ENCODE measurements at places on chromosomes 1 and 21.
A peak's percentile ranks its signal among the peaks of the same experiment; 100 is the strongest.

GRCh38 chr1:42164551-42165420 is at the start of gene GUCA2A:
Gene GUCA2A (minus strand): TSS chr1:42164745. CDS start chr1:42164712, 33 bp downstream.
- DNase-seq: no peak

DNA sequence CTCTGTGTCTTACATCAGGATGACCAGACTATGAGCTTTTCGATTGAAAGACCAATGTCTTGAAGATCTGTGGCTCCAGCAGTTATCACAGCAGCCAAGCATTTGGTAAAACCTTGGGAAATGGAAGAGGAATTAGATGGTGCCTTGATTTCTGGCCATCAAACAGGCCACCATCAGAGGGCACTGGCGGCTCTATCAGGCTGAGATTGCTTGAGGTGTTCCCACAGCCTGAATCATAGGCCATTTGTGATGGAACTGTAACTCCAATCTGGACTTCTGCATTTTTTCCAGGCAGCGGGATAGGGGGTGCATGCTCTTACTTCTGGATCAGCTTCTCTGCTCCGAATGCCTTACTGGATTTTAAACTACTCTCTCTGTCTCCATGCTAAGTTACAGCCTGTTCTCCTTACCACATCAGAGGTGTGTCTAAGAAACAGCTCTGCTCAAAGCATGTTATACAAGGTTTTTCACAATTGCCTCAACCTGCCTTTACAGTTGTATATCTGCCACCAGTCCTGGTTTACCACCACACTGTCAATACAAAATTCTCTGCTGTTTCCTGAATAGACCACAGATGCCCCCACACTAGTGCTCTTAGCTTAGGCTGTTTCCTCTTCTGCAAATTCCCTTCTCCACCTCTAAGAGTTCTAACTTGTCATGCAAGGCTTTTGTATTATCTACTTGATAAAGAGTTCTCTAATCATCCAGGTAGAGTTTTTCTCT is 180.9 kb downstream of the PTGER3 start:
- DNase-seq: no peak

DNA sequence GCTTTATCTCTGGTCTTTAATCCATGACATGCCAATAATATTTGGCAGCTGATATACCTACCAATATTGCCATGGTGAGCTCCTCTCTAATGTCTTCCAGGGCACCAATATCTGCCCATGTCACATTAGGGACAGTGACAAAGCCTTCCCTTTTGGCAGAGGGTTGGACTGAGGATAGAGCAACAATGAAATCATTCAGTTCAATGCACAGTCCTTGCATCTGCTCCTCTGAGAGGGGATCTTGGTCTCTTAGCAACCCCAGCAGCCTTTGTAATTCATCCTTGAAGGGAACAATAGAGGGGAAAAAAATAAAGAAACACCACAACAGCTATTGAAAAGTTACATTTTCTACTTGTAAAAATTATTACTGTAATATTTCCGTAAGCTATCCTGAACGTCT is 42.3 kb downstream of the NVL start:
- no peak for DNase-seq

GRCh38 chr1:151720125-151720524 is 1.2 kb upstream of the RIIAD1 start:
- DNase-seq: no peak

DNA sequence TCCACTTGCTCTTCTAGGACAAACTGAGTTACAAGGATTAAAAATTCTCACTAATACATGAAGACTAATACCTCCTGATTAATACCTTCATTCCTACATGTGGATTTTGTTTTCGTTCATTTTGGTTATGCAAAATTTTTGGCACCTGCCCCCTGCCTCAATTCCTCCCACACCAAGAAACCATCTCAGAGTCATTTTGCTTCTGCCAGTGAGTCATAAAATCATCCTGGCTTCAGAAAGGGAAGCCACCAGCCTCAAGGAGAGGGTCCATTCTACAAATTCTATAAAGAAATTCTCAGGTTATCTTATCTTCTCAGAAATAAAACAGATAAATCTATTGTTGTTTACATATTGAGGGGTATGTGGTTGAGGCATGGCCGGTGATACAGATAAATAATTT is 103.2 kb upstream of the COA6 start:
- DNase-seq: no peak

GRCh38 chr1:245406426-245406825 is 251.6 kb downstream of the KIF26B start:
- DNase-seq: no peak

- peak; percentile 15 for DNase-seq
Measured at GRCh38 chr21:44012474-44013379, 618 bp downstream of the TRAPPC10 start.

DNA sequence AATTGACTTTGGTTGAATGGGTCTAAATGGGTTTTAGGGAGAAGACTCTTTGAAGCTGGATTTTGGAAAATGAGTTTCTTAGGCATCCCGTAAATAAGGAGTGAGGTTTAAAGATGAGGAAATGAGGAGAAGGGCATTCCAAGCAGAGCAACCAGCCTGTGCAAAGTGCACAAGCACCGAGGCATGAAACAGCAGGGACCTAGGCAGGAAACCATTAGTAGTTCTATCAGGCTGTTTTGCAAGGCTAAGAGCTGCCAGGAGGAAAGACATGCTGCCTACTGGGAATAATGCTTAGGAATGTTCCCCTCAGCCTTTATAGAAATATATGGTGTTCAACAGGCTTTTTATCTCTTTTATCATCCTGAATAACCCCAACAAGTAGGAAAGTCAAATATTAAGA is 153.1 kb upstream of the FGGY start:
- DNase-seq: peak; percentile 78

DNA sequence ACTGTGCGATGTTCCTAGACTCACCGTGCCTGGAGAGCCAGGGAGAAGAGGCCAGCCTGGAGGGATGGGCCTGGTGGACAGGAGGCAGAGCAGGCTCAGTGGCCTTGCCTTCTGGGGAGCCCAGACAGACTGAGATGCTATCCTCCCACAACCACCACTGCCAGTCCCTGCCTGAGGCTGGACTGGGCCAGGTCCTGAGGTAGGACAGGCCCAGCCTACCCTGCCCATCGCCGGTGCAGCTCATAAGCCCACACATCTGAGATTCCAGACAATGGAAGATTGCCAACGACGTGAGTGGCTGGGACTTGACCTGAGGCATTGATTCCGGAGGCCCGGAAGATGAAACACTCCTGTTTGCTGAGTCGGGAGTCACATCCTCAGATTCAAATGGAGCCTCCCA is 5.8 kb downstream of the CLEC20A start:
- no peak for DNase-seq

DNA sequence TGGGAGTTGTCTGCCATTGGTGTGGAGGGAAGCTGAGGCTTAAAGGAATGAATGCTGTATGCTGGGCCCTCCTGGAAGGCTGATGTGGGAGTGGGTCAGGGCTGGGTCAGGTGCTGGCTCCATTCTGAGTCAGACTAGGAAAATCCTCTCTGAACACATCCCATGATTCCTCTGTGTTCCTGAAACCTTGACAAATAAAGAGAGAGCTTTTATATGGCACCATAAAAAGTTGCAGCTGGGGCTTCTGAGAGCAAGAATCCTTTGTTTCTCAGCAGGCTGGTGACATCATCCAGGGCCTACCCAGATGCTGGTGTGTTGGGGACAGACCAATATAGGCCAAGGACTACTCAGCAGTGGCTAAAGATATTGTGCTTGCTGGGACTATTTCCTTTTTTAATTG is 27.8 kb upstream of the NFASC start:
- DNase-seq: no peak

- DNase-seq: peak; percentile 67
Measured at GRCh38 chr1:94578856-94579255, 37.3 kb upstream of the F3 start.

DNA sequence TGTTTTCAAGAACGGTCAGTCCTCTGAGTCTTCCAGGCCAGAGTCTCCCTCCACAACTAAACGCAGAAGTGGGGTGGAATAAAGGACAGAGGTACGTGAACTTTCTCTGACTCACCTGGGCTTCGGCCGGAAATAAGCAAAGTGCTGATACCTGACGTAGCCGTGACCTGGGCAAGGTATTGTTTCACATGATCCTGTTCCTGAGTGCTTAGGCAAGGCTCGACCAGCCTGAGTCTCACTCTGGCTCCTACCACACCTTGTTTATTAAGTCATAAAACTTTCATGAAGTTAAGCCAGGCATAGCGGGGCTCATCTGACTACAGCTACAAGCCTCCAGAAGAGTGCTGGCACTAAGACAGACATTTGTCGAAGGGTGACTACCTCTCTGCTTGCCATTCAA is 327.5 kb downstream of the SETD4 start:
- DNase-seq: no peak

DNA sequence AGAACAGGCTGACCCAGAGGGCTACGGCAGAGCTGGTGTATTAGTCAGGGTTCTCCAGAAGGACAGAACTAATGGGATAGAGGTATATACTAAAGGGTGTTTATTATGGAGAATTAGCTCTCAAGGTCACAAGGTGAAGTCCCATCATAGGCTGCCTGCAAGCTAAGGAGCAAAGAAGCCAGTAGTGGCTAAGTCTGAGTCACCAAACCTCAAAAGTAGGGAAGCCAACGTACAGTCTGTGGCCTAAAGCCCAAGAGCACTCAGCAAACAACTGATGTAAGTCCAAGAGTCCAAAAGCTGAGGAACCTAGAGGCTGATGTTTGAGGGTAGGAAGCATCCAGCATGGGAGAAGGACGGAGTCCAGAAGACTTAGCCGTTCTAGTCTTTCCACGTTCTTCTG is 179.2 kb downstream of the BACH1 start:
- DNase-seq: peak; percentile 80

GRCh38 chr1:172390683-172391551 is 29.6 kb upstream of the C1orf105 start:
- DNase-seq: peak; percentile 59

- DNase-seq: no peak
Measured at GRCh38 chr1:183983371-183984105, 54.0 kb downstream of the COLGALT2 start.

DNA sequence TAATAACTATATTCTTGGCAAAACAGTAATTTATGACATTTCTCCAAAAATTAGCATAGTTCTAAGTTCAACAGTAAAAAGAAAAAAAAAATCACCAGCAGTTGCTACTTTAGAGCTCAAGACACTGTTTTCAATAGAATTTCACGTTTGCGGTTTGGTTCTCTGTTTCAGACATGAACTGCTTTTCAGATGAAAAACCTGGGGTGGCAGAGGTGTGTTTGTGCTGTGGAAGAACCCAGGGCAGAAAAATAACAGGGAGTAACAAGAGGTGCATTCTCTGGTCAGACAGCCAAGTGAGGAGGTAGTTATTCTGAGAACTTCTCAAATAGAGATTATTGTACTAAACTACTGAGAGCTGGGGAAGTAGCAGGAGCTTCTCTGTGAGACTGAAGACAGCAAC is 9.0 kb downstream of the NRAS start:
- DNase-seq: no peak

- no peak for DNase-seq
Measured at GRCh38 chr1:221778535-221779142, 36.8 kb upstream of the DUSP10 start.

GRCh38 chr1:23369335-23370013 is at the start of gene ZNF436:
Gene ZNF436 (minus strand): TSS chr1:23369836. CDS start chr1:23368005, 1,831 bp downstream.
- peak; percentile 94 for DNase-seq

DNA sequence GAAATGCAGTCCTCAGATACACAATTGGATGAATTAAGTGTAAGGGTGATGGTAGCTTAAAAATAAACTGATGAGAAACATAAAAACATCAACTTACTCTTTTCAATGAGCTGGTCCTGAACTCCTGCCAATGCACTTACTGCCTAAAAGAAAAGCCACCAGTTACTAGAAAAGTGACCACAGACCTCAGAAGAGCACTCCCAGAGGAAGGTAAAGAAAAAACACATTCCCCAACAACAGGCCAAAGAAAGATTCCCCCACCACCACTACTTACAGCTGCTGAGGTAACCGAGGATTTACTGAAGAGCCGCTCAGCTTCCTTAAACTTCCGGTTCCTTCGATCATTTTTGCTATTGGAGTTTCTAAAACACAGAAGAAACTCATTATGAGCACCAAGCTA is 5.4 kb downstream of the MEAF6 start:
- DNase-seq: peak; percentile 38

All from fibroblast of skin of right biceps (primary cell).